ENCODE measurements at places on chromosomes 12 and 14. TPM values are rescaled to one million over a fixed set of nuclear protein-coding genes. Genes with fewer than 3 reads are reported as not detected.

- no peak for DNase-seq
Measured at GRCh38 chr12:43742106-43742505, 16.5 kb downstream of the PUS7L start.

The RASAL1 gene
- not detected for total RNA-seq

DNA sequence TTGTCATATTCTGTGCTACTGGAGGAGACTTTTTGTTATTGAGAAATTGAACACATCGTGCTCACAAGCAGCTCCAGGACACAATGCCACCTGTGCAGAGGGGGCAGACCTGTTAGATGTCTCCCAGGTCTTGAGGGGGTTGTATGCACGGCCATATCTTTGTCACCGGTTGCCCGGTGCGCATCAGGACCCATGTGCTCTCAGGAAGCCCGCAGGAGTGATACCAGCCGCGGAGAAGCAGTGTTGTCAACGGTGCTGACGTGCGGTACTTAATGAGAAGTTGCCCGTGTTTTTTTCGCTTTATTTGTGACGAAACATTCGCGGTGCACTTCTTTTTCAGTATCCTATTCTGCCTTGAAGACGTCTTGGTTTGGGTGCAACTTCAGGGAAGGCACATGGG lies 128.2 kb upstream of the RTL1 start:
- DNase-seq = no peak

DNA sequence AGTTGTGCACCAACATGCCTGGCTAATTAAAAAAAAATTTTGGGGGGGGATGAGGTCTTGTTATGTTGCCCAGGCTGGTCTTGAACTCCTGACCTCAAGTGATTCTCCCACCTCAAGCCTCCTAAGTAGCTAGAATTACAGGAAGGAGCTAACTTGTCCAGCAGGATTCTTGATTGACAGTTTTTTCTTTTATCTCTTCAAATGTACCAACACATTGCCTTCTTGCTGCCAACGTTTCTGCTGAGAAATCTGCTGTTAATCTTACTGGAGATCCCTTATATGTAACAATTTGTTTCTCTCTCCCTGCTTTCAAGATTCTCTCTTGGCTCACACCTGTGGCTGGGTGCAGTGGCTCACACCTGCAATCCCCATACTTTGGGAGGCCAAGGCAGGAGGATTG lies 22.4 kb upstream of the MARK3 start:
- DNase-seq = no peak

GRCh38 chr14:90506748-90507147 lies 109.9 kb downstream of the CALM1 start:
- no peak for DNase-seq

The PAPLN gene
- total RNA-seq = 3.0 TPM

Data from Caco-2 (cell line).